ENCODE measurements at places on chromosomes 12 and 14. TPM values are rescaled to one million over a fixed set of nuclear protein-coding genes. Genes with fewer than 3 reads are reported as not detected.

SLIRP gene
- total RNA-seq, result 279 TPM

PNP gene
- total RNA-seq, result 119 TPM

PTPN6 gene
- 4.1 TPM for total RNA-seq

DNA sequence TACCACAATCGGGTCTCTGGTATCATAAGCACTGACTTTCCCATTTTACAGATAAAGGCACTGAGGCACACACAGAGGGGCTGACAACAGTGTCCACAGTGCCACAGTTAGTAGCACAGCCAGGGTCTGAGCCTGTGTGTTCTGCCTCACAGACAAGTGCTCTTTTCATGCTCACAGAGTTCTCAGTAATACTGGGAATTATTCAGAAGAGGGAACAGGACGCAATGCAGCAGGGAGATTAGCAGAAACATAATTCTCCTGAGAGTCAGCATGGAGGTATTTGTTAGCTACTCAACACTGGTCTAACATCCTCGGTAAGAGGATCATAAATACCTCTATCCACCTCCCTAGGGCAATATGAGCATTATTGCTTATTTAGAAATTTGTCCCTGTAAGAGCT lies 219.3 kb upstream of the EEA1 start:
- no peak overlapping the region for H3K4me3 ChIP-seq
- H3K27me3 ChIP-seq, result no peaks in the 10 kb centered on the region
- DNase-seq, result no peak

GRCh38 chr14:51484485-51484884 lies 167.2 kb upstream of the FRMD6 start:
- no peak overlapping the region for H3K4me3 ChIP-seq
- H3K36me3 ChIP-seq, result no peaks in the 10 kb centered on the region
- no peak overlapping the region for H3K27ac ChIP-seq
- DNase-seq, result no peak

- H3K27me3 ChIP-seq, result no peaks in the 10 kb centered on the region
- DNase-seq, result no peak
- H3K4me3 ChIP-seq, result no peak overlapping the region
Measured at GRCh38 chr12:76318773-76319594, 29.2 kb downstream of the BBS10 start.

DNA sequence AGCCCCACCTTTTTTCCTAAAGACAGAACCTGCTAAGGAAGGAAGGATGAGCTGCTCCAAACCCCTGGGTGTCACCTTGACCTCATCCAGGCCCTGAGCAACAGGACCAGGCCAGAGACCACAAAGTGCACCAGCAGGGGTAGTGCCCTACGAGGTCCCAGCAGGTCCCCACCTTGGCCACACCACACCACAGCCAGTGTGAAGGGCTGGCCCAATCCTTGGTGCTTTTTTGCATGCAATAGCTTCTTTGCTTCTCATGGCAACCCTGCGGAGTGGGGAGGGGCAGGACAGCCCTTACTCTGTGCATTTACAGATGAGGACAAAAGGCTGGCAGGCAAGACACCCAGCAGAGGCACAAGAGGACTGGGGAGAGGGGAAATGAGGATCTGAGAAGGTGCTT lies 352.6 kb downstream of the BCL11B start:
- no peaks in the 10 kb centered on the region for H3K27me3 ChIP-seq
- H3K27ac ChIP-seq, result no peak overlapping the region
- DNase-seq, result no peak
- no peaks in the 10 kb centered on the region for H3K36me3 ChIP-seq
